Diencephalon (tissue), 1 donor: ENCODE measurements at places on chromosomes 3 and 15. TPM values are rescaled to one million over a fixed set of nuclear protein-coding genes. Genes with fewer than 3 reads are reported as not detected.

Gene SOX14
- total RNA-seq, result 1.4 TPM

Gene LMOD3
- total RNA-seq, result 0.23 TPM

Gene PSTPIP1
- 0.23 TPM for total RNA-seq

Gene CCDC39
- total RNA-seq, result 3.9 TPM

Gene SCAMP5
- total RNA-seq, result 82.1 TPM

Gene CHAC1
- 6.2 TPM for total RNA-seq
